ENCODE measurements at places on chromosomes 2 and 18. TPM values are rescaled to one million over a fixed set of nuclear protein-coding genes. Genes with fewer than 3 reads are reported as not detected.

DNA sequence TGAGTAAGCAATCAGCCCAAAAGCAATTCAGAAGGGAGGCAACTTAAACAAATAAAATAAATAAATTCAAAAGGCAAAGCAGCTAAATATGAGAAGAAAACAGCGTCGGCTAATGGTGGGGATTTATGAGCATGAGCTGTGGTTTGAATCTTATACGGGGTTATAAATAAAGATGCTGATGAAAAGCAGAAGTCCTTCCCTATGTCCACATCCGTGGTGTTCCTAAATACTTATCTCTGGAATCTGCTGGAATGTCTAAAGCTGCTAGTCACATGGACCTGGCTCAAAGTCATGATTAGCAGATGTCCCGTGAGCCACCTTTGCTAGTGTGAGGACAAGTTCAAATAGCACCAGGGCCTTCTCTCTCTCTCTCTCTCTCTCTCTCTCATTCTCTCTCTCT is 33.8 kb downstream of the SMIM21 start:
- no peak for DNase-seq

DNA sequence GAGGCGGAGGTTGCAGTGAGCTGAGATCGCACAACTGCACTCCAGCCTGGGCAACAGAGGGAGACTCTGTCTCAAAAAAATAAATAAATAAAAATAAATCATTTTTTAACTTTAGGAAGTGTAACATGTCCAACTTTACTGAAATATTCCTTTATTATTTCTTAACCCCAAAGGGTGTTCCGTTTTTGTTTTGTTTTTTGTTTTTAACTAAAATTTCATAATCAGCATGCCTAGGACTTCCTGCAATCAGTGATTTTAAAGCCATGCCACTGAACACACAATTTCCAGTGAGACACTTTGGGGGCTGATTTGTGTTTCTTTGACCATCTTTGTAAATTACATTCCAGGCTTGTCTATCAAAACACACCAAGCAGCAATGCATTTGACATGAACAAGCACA is 7.1 kb downstream of the CATIP start:
- DNase-seq, result no peak

GRCh38 chr2:132473174-132473883 is 56.7 kb downstream of the GPR39 start:
- no peak for DNase-seq

GRCh38 chr18:13589316-13589715 is 137.0 kb downstream of the FAM210A start:
- DNase-seq, result no peak

- no peak for DNase-seq
Measured at GRCh38 chr18:53503914-53504441, 720.5 kb downstream of the MBD2 start.

DNA sequence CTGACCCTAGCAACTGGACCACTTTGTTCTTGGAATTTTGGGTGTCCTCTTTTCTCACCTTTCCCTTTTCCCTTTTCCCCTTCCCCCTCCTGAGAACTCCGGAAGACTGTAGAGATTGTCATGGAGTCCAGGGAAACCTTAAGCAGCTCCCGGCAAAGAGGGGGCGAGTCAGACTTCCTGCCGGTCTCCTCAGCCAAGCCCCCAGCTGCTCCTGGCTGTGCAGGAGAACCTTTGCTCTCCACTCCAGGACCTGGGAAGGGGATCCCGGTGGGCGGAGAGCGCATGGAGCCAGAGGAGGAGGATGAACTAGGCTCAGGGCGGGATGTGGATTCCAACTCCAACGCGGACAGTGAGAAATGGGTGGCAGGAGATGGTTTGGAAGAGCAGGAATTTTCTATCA is 20.5 kb downstream of the SETBP1 start:
- DNase-seq, result peak; percentile 48

DNA sequence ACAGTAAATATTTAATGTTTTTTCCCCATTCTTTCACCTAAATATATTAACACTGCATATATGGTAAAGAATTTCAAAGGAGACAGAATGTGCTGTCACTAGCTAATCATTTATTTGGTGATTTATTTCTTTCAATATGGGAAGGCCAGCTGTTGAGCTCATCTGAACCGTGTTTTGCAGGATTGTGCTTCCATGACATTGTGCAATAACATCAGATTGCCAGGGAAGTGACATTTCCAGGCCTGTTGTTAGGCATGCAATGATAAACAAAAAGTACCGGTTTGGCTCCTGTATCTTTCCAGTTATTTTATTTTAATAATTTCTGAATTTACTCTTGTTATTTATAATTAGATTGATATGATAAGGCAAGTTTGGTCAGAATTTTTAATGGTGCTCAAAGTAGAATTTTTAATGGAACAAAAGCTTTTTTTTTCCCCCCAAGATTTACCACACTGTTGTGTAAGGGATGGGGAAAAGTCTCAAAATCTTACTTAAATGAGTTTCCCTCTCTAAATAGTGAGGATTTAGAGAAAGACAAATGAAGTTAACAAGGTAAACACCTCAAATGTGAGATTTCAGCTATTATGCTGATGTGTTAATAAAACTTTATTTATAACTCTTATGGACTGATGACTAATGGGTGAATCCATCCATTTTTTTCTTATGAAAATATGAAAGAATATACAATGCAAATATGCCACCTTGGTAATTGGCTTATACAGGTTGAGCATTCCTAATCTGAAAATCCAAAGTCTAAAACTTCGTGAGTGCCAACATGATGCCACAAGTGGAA is 52.7 kb downstream of the MALT1 start:
- no peak for DNase-seq

DNA sequence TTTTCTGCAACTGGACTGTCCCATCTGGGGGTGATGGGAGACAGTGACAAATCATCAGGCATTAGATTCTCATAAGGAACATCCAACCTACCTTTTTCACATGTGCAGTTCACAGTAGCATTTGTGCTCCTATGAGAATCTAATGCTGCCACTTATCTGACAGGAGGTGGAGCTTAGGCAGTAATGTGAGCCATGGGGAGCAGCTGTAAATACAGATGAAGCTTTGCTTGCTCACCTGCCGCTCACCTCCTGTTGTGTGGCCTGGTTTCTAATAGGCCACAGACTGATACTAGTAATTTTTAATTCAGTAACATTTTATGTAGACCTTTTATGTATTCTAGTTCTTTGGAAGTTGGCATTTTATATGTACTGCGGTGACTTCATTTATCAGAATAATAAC is 180.1 kb upstream of the SPOPL start:
- no peak for DNase-seq

DNA sequence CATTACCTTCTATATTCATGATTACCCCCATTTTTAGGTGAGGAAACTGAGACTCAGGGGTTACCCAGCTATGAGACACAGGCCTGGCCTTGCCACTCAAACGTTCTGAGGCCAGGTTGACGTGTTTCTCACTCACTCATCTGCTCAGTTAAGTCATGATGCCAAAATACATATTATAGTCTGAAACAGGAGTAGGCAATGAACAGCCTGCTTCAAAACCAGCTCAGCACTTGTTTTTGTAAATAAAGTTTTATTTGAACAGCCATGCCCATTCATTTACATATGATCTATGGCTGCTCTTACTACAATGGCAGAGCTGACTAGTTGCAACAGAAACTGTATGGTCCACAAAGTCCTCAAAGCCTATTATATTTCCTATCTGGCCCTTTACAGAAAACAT is 74.1 kb upstream of the SMAD2 start:
- no peak for DNase-seq

GRCh38 chr2:14194233-14194632 is 438.3 kb upstream of the LRATD1 start:
- DNase-seq, result no peak

- DNase-seq, result no peak
Measured at GRCh38 chr2:111705711-111706336, 178.2 kb downstream of the ANAPC1 start.

DNA sequence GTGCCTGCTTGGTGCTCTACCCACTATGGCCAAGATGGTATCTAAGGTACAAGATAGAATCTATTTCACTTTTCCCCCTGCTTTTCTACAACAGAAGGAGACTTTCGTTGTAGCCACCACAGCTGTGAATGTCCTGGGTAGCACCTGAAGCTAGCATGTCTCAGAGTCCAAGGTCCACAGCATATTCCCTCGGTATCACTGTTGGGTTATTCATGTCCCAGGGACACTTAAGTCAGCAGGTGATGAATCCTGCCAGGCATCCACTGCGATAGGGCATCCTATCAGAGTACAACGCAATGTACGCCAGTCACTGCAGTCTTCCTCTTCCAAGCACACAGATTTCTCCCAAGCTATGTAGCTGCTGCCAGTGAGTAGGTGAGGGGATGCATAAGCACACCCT is 129.1 kb upstream of the LINC00305 start:
- DNase-seq, result no peak

- DNase-seq, result peak; percentile 94
Measured at GRCh38 chr2:230847883-230848388, 16.8 kb upstream of the ITM2C start.

GRCh38 chr2:105834931-105835330 is 90.2 kb downstream of the NCK2 start:
- no peak for DNase-seq

DNA sequence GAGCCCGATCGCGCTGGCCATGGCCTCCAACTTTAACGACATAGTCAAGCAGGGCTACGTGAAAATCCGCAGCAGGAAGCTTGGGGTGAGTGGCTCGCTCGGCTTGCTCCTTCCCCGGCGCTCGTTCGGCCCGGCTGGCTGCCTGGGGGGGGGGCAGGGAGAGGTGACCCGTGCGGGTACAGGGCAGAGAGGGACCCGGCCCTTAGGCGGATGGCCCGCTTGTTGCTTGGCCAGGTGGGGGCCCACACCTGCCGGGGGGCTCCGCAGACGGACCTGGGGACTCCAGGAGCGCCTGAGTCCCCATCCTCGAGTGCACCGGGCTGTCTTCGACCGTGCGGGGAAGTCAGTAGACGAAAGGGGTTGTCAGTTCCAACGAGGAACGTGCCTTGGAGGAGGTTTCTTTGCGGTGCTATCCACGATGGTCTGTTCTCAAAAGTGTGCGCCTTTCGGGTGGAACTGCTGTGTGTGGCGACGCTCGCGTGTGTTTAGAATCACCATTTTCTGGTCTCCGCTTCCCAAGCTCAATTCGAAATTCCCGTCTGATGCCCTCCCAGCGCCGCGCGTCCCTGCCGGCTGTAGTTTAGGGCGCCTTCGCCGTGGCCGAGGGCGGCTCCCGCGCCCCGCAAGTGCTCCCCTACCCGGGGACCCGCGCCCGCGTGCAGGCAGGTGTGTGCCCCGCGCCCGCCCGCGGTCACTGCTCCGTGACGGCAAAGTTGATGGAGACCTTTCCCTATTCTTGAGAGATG is 711 bp downstream of the DOK6 start:
- no peak for DNase-seq

GRCh38 chr2:61811821-61812220 is 42.0 kb downstream of the FAM161A start:
- no peak for DNase-seq

- DNase-seq, result no peak
Measured at GRCh38 chr2:145815933-145816332, 1296.0 kb upstream of the ZEB2 start.

- no peak for DNase-seq
Measured at GRCh38 chr2:150076281-150076680, 411.2 kb downstream of the RND3 start.

- no peak for DNase-seq
Measured at GRCh38 chr18:11219571-11219970, 70.2 kb upstream of the PIEZO2 start.

GRCh38 chr2:10447300-10447894 is 730 bp downstream of the ODC1 start:
- no peak for DNase-seq

DNA sequence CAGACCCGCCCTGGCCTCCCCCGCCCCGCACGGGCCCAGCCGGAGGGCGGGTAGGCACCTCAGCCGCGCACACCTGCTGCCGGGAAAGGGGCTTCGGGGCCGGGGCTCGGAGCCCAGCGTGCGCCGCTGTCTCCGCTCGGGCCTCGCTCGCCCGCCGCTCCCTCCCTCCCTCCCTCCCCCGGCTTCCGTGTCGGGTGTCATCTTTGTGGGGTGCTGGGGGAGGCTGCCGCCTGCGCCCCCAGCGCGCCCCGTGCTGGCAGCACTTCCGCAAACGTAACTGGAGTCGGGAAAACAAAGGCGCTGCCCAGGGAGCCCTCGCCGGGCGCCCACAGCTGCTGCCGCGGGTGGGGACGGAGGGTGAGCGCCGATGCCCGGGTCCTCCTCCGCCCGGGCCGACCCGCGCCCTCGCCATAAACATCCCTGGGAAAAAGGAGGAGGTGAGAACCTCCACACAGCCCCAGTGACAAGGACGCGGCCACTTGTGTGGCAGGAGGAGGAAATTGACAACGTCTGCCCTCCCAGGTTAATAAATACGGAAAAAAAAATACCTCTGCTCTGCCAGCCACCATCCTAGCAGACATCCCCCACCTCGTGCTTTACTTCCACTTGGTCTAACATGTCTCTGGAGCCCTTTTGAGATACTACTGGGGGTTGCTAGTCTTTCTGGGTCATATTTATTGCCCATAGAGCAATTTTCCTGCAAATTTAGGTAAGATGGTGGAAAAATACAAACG is 550 bp downstream of the MFSD6 start:
- peak; percentile 77 for DNase-seq

DNA sequence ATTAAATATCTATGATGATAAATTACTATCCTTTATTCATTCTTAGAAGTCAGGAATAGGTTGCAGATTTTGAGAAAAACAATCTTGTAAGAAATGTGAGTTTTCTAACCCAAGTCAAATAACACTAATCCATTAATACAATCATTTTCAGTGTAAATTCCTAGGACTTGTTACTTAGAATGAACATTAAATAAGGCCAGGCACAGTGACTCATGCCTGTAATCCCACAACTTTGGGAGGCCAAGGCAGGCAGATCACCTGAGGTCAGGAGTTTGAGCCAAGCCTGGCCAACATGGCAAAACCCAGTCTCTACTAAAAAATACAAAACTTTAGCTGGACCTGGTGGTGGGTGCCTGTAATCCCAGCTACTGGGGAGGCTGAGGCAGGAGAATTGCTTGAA is 45.8 kb upstream of the CDKL4 start:
- no peak for DNase-seq

DNA sequence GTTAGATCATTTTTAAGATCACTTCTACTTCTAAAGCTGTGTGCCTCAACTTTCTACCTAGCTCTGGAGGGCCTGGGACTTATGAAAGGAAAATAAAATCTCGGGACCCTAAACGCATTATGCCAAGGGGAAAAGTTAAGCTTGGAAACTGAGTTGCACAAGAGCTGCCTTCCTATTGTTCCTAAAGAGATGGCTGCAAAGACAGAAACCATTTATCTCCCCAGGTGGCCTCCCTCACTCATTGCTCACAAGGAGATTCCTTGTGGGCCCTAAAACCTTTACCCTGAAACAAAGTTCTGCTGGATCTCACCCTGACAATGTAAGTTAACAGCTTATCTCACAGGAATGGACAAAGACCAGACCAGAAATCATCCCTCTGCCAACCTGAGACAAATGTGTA is 26.8 kb downstream of the TUBB6 start:
- DNase-seq, result no peak

The COL4A3 gene
- polyA plus RNA-seq, result 4.7 TPM

The CPLX4 gene
- polyA plus RNA-seq, result not detected

The ATG16L1 gene
- polyA plus RNA-seq, result 7.9 TPM

The ALKAL2 gene
- 0.72 TPM for polyA plus RNA-seq

The TUBA3E gene
- 28.8 TPM for polyA plus RNA-seq

The AQP12B gene
- not detected for polyA plus RNA-seq

The EHD3 gene
- polyA plus RNA-seq, result 7.4 TPM

The LINC00305 gene
- not detected for polyA plus RNA-seq

The KCNJ13 gene
- polyA plus RNA-seq, result not detected

The ELOA2 gene
- not detected for polyA plus RNA-seq

The DTNA gene
- polyA plus RNA-seq, result 131 TPM

The PRKAG3 gene
- polyA plus RNA-seq, result 0.07 TPM

The TEKT4 gene
- not detected for polyA plus RNA-seq

The SKOR2 gene
- not detected for polyA plus RNA-seq

The KIAA2012 gene
- polyA plus RNA-seq, result not detected

Measured in right cardiac atrium (tissue), 5 donors.